ENCODE measurements at places on chromosomes 13 and 19.

DNA sequence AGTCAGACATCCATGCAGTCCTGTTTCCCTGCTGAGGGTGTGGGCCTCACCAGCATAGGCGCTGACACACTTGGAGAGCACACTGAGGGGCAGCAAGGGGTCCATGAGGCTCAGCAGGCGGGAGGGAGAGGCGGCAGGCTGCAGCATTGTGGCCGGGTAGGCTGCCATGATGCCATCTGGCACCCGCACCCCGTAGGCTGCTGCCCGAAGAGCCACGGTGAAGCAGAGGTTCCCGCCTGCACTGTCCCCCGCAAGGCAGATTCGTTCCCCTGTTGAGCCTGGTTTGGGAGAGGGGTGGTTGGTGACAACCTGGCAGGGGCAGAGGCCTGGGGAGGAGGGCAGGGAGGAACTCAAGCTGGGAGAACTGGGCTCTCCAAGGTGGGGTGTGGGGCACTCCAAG, 16.0 kb upstream of the CNFN start:
- DNase-seq, result no peak

DNA sequence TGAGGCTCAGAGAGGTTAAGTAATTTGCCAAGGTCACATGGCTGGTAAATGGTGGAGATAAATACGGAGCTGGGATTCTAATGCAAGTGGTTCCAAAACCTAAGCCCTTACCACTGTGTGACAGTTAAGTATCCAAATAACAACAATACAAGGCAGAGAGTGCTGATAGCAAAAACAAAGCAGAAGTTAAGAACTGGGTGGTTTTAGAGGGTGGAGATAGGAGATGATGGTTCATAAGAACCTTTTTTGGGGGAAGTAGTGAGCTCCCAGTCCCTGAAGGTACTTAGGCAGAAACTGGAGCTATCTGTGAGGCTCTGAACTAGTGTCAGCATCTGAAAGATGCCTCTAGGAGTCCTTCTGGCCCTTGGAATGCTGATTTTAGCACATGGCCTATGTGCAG, 56.2 kb upstream of the UBE2L5 start:
- no peak for DNase-seq

DNA sequence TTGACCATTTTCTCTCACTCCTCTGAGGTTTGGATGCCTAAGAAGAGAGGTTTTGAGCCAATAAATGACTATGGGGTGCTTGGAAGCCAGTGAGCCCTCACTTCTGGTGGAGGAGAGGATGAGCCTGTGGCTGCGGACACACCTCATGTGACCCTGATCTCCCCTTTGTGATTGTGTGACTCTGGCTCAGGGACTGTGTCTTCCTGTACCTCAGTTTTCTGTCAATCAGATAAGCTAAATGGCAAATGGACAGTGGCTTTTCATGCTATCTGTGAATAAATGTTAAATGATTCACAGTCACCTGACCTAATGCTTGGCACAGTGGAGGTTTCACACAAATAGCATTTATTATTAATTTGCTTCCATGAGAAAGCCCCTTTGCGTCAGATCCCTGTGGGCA, 2.7 kb downstream of the PSG8 start:
- DNase-seq, result no peak

GRCh38 chr19:29514525-29515232, 11.1 kb upstream of the VSTM2B start:
- DNase-seq, result no peak

DNA sequence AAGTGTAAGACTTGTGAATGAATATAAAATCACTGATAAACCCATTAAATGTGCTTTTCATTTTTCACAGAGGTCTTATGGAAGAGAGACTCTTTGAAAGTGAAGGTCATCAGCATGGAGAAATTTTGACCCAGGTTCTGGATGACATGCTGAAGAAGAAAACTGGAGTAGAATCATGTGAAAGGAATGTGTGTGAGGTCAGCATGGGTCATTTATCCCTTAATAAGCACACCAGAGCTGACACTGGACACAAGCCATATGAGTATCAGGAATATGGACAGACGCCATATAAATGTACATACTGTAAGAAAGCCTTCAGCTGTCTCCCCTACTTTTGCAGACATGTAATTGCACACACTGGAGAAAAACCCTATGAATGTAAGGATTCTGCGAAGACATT, 29.0 kb downstream of the ZNF20 start:
- DNase-seq, result no peak

DNA sequence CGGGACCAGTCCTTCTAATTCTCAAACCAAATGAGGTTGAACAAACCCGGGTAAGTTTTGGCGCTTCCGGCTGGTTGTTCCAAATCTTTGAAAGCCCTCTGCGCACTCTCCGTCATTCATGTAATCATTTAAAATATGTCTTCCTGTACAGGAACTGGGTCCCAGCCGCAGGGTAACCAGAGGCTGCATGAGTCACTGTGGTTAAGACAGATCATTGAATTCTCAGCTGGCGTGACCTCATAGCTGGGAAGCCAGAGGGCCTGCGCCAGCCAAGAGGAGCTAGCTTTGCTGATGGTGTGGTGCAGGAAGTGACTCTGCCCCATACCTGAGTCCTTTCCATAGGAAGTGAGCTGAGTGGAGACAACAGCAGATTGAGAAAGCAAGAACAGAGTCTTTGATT, 135.2 kb downstream of the TSHZ3 start:
- peak; percentile 100 for DNase-seq

- peak; percentile 66 for DNase-seq
These were observed at the start of gene FGF9 for GRCh38 chr13:21670883-21671619. Gene FGF9, plus strand, starts transcription at chr13:21671073. Its CDS starts 840 bp downstream, at chr13:21671913.

GRCh38 chr19:38836983-38837626, 5.5 kb upstream of the ECH1 start:
- no peak for DNase-seq

DNA sequence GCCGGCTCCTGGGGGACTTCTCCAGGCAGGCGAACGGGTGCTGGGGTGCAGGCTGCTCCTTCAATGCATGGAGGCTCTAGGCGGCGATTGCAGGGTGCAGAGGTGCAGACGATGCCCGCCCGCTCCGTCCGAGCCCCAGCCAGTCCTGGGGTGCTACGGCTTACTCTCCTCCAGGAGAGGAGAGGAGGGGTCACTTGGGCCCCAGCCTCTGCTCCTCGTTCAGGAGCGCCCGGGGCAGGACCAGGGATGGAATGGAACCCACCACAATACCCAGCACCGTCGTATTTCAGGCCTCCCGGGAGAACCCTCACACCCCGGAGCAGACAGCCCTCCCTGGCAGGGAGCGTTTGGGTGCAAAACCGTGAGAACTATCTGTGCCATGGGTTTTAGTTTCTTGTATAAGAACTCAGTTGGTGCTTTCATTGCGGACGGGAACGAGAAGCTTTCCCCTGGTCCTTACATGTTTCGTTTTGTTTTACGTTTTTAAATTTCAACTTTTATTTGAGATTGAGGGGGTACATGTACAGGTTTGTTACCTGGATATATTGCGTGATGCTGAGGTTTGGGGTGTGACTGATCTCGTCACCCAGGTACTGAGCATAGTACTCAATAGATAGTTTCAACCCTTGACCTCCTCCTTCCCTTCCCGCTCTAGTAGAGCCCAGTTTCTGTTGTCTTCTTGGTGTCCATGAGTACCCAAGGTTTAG, 46.8 kb downstream of the ARHGEF18 start:
- peak; percentile 15 for DNase-seq

- DNase-seq, result no peak
These were observed 12.7 kb downstream of the PRAM1 start for GRCh38 chr19:8489561-8490394.

- no peak for DNase-seq
These were observed 352.3 kb upstream of the TMTC4 start for GRCh38 chr13:101026736-101027398.

DNA sequence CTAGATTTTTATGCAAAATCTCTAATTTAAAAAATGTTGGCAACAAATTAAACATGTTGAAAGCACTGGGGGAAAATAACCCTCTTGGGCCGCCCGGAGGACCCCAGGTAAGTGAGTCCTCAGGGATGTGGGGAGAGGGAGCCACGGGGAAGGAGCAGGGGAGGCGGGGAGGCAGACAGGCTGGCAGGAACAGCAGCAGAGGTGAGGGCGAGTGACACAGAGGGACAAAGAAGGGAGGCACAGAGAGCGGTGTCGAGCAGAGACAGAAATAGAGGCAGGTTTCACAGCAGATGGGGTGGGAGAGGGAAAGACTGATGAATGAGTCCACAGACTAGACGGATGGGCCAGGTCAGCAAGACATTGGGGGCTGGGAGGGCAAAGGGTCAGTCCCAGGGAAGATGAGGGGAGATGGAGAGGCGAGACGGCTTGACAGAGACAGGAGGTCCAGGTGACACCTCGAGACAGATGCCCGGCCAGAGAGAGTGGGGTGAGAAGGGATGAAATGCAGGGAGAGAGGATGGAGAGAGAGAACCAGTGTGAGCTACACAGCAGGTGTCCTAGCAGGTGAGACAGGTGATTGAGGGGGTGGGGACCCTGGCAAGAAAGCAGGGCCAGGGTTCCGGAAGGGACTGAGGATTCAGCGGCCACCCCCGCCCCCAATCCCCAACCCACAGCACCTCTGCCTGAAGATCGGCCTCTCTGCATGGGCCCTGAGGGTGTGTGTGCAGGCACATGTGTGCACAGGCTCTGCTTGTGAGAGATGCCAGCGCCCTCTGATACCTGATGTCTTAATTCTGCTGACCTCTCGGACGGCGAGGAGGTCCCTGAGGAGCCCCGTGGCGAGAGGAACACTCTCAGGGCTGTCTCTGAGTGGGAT, 3.8 kb downstream of the LRRC4B start:
- no peak for DNase-seq

GRCh38 chr13:30787738-30788525, 52.6 kb downstream of the ALOX5AP start:
- no peak for DNase-seq

DNA sequence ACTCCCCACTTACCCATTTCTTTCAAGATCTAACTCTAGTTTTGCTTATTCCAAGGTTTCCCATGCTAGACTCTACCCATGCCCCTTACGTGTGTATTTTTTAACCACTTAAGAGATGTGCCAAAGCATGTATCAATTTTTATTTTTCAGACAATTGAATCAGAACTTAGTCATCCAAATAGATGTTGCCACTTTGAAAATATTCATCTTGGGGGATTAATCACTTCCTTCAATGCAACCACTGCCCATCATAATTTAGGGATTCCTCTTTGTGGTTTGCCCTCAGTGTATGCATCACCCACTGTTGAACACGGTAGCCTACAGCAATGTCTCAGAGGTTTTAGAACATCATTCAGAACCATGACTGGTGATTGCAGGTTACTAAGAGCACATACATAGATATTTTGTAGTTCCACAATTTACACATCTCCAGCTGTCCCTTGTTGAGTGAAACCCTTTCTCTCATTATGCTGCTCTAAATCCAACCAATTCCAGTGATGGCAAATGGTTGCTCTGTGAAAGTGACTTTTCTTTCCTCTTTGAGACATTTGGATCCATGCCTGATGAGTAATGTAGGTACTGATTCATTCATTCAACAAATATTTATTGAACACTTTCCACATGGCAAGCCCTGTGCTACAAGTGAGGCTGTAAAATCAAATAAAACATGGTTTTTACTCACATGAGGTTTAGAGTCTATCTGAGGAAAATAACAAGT, 60.6 kb upstream of the SERP2 start:
- peak; percentile 83 for DNase-seq

- no peak for DNase-seq
These were observed 3.4 kb downstream of the EIF3G start for GRCh38 chr19:10116085-10116865.

DNA sequence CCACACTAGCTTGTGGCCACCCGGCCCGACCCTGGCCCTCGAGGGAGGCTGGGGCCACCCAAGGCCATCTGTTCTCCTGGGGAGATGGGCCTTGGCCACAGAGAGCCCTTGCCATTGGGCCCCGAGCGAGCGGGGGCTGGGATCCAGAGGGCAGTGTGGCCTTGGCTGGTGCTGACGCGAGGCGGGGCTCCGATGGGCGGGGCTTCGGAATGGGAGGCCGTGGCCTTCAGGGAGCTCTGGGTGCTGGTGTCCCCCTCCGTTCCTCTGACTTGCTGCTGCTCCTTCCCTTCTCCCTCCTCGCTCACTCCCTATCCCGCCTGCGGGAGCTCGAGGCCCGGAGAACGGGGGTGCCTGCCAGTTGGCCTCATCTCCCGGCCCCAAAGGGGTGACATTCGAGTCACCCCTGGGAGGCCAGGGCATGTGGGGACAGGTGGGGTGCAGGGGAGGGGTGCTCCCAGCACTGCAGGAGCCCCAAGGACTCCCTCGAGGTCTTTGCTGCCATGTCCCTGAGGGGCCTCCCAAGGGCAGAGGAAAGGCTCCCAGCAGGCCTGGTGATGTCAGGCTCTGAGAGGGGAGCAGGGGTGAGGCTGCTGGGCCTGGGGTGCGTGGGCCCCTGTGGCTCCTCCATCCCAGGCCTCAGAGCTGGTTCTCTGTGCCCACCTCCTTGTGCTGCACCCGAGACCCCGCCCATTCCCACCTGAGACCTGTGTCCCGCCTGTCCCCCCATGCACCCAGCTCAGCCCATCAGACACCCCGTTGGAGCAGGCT, 4.2 kb downstream of the NCLN start:
- DNase-seq, result no peak

GRCh38 chr13:109836629-109837607, 50.5 kb upstream of the IRS2 start:
- DNase-seq, result no peak

GRCh38 chr13:53112522-53112921, 83.9 kb downstream of the OLFM4 start:
- DNase-seq, result no peak

GRCh38 chr13:54742984-54743383, 1714.4 kb downstream of the OLFM4 start:
- DNase-seq, result no peak

Data from AG10803 (cell line).